ENCODE measurements at places on chromosomes 4 and X.

DNA sequence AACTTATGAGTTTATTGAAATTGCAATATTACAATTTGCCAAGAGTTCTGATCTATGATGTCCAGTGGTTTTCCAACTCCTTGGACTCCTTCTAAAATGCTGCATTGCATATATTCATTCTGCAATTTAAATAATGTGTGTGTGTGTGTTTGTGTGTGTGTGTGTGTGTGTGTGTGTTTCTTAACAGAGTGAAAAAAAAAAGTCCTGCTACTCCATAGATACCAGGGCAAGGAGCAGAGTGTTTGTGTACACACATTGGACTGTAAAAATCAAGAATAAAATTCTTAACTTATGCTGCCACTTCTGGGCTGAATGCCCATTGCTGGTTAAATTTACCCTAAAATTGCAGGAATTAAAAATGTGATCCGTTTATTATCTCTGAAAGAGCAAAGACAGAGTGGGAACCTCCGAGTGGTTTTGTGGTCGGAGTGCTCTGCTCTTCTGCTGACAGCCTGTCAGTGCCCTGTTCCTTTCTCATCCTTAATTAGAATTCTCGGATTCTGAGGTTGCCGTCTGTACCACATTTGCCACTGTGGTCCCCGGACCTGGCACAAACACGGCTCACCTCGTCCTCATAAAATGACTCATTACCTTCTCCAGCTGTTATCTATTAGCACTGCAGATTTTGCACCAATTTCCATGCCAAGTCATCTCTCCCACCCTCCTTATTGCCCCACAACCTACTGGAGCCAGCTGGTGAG lies 355.5 kb downstream of the KCNIP4 start:
- no peak overlapping the region for H3K27ac ChIP-seq
- no peaks in the 10 kb centered on the region for H3K36me3 ChIP-seq
- no peaks in the 10 kb centered on the region for H3K4me1 ChIP-seq

GRCh38 chr4:89305712-89306437 lies 1.7 kb downstream of the GPRIN3 start:
- peaks cover 15% of the 10 kb centered on the region for H3K27me3 ChIP-seq
- H3K36me3 ChIP-seq = no peaks in the 10 kb centered on the region
- no peak overlapping the region for H3K4me3 ChIP-seq
- no peak for DNase-seq

GRCh38 chr4:124468360-124468759 lies 244.2 kb downstream of the ANKRD50 start:
- DNase-seq = no peak
- H3K27ac ChIP-seq = no peak overlapping the region
- no peak overlapping the region for H3K4me3 ChIP-seq
- no peaks in the 10 kb centered on the region for H3K36me3 ChIP-seq

DNA sequence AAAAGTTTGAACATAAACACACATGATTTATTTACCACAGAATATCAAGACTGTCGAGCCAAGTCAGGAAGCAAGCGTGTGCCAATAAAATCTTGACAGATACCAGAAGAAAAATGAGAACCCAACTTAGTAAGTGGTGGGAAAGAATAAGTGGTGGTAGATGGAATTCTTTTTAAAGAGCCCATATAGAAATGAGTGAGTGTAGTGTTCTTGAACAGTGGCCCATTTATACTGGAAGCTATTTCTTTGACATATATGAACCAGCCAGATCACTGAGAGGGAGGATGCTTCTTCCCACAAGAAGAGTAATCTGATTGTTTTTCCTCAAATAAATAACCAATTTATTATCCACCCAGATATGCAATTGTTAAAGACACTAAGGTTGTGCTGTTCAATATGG lies 98.0 kb downstream of the NHS start:
- H3K27me3 ChIP-seq = peaks cover 42% of the 10 kb centered on the region
- H3K27ac ChIP-seq = no peak overlapping the region
- no peaks in the 10 kb centered on the region for H3K36me3 ChIP-seq
- no peaks in the 10 kb centered on the region for H3K4me1 ChIP-seq
- H3K4me3 ChIP-seq = no peak overlapping the region
- DNase-seq = no peak

DNA sequence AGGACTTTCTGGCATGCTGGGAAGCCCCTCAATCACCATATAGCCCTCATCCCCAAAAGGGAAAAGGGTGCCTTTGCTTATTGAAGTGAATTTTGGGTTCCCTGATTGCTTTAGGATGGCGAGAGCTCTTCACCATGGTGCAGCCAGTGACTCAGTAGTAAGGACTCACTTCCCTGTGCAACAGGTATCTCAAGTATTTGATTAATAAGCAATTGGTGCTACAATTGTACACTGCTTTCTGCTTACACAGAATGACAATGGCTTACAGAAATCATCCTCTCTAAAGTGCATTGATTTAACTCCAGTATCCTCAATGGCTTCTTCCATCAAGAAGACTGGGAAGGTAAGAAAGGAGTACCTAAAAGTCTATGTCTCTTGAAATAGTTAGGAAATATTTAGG lies 143.7 kb upstream of the SMIM10 start:
- H3K36me3 ChIP-seq = no peaks in the 10 kb centered on the region
- H3K4me3 ChIP-seq = no peak overlapping the region
- no peak for DNase-seq
- no peak overlapping the region for H3K27ac ChIP-seq
- no peaks in the 10 kb centered on the region for H3K4me1 ChIP-seq
